Substantia nigra (tissue), 51 donors: ENCODE measurements at places on chromosomes 6 and 20.

DNA sequence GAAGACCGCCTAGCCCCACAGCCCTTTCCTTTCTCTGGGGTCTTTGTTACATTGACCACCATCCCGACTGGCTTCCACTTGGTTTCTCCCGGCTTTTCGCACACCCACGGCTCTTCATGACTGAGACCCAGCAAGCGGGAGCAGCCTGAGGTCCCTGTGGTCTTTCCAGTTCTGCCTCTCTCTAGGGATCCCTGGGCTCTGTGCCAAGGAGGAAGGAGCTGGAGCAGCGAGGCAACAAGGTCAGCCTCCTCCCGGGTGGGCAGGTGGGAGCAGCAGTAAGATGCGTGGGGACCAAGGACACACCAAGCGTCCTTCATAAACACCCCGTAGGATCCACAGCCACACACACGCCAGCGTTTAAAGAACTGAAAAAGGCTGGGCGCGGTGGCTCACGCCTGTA, 29.6 kb upstream of the MRGBP start:
- no peak for DNase-seq

GRCh38 chr6:142796571-142796970, 148.4 kb downstream of the HIVEP2 start:
- no peak for DNase-seq

GRCh38 chr20:20293691-20294385, 74.1 kb upstream of the INSM1 start:
- DNase-seq = no peak

DNA sequence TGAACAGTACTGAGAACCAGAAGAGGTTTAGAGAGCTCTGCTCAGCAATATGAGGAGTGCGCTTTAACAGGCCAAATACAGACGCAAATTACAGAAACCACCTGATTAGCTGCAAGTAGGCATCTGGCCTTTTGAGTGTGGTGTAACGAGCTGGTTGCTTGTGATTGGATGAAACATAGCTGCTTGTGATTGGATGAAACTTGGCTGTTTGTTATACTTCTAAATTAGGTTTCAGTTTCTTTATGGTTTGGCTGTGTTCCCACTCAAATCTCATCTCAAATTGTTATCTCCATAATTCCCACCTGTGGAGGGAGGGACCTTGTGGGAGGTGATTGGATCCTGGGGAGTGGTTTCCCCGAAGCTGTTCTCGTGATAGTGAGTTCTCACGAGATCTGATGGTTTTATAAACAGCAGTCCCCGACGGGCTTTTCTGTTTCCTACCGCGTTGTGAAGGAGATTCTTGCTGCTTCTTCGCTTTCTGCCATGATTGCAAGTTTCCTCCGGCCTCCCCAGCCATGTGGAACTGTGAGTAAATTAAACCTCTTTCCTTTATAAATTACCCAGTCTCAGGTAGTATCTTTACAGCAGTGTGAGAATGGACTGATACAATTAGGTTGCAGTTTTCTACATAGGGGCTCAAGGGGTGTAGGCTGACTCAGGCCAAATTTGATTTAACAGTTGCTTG, 655.9 kb upstream of the MAN1A1 start:
- DNase-seq = no peak

DNA sequence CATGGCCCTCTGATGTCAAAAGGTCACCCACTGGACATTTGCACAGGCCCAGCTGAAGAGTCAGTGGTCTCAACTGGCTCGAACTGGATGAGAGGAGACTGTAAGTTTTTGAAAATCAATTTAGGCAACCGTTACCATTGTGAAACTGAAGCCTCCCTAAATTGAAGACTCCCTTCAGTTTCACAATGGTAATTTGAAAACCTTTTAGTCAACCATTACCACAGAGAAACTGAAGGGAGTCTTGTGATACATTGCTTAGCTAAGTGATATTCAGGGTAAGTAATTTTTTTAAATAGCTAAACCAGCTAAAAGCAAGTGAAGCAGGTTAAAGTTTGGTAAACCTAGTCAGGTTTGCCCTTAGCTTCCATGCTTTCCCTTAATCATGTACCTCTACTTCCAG, 197.3 kb upstream of the NT5E start:
- DNase-seq = no peak

GRCh38 chr6:12485837-12486236, 195.7 kb downstream of the EDN1 start:
- DNase-seq = no peak

DNA sequence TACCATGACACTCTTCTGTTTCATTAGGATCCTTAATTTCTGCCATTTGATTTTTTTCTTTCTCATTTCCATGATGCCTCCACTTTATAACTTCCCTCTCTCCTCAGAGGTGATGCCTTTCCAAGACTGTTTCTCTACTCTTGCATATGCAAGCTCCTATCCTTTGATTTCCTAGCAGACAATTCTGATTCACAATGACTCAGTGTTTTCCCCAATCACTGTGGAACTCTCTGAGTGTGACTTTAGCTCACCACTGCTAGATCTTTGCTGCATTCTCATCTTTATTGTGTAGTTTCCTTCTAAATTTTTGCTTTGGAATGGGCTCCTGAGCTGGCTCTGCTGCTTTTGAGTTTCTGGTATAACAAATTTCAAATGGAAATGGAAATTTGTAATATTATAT, 184.9 kb downstream of the TINAG start:
- no peak for DNase-seq

GRCh38 chr6:82172594-82172993, 75.0 kb downstream of the IBTK start:
- no peak for DNase-seq

- no peak for DNase-seq
Measured at GRCh38 chr20:11712639-11713160, 205.0 kb upstream of the BTBD3 start.

- DNase-seq = no peak
Measured at GRCh38 chr6:166624275-166624674, 2.8 kb downstream of the RPS6KA2 start.
